Activated naive CD8-positive, alpha-beta T cell treated with anti-CD3 and anti-CD28 coated beads, Interleukin-2, amount 50 U/mL, for 16 hours (primary cell): ENCODE measurements at places on chromosomes 1 and 21.

GRCh38 chr21:38291874-38292273 lies 35.1 kb downstream of the KCNJ15 start:
- DNase-seq = no peak

GRCh38 chr1:24987424-24987823 lies 57.3 kb upstream of the RUNX3 start:
- no peak for DNase-seq

DNA sequence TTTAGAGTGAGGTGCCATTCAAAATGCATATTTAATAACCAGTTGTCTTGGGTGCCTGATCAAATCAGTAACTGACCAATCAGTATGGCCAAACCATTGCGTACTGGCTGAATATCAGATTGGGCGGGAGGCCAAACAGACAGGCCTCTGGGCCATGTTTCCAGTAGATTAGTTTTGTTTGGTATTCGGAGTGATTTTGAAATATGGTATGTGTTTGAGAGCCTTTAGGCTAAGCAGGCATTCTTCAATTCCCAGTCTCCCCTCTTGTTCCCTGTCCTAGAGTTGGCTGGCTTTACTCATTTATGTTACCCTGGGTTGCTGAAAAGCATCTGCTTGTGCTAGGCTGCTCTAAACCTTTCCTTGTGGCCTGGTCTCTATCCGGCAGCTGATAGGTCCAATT lies 80.1 kb downstream of the BACH1 start:
- DNase-seq = no peak

DNA sequence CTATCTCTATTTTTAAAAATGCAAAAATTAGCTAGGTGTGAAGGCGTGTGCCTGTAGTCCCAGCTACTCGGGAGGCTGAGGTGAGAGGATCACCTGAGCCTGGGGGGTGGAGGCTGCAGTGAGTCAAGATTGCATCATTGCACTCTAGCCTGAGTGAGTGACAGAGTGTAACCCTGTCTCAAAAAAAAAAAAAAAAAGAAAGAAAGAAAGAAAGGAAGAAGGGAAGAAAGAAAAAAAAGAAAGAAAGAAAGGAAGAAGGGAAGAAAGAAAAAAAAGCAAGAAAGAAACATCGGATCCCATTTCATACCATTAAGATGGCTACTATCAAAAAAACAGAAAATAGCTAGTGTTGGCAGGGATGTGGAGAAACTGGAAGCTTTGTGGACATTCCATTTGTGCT lies 136.8 kb upstream of the WNT4 start:
- DNase-seq = no peak

DNA sequence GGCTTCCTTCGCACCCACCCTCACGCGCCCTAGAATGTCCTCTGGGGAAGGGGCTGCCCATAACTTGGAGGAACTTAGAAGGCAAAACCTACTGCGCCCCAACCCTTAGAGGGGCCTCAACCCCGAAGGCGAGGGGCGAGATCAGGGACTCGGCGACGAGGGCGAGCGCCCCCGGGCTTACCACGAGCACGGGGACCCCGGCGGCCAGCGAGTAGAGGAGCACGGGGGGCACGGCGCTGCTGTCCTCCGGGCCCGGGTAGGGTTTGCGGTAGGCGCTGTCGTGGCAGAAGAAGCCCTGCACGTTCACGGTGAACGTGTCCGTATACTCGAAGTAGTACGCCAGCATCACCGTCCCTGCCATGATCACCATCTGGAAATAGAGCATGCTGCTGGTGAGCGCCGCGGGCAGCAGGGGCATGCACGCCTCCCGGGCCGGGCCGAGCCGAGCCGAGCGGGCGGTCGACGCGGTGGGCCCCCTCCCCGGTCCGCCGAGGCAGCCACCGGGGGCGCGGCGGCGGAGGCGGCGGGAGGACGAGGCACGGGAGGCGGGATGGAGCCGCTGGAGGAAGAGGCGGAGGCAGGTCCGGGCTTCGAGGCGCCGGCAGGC lies 304 bp downstream of the PLPPR5 start:
- DNase-seq = no peak

DNA sequence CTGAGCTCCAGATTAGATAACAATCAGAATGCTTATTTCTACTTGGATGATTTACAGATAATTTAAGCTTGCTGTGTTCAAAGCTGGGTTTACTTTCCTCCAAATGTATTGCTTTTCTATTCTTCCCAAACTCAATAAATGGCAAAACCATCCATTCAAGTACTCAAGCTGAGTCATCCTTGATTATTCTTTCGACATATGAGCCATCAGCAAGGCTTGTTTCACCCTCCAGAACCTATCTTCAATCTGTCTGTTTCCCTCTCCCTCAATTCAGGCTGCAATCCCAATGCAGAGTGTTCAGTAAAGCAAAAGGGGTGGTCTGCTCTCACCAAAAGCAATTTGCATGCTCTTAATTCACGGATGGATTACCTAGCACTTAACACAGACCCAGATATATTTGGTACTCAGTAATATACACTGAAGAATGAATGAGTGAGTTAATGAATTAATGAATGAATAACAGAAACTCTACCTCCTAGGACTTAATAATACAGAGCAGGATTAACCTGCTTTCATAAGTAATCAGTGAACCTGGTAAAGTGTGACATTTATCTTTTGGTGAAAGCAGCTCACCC lies 41.9 kb downstream of the DDR2 start:
- no peak for DNase-seq

GRCh38 chr1:212487774-212488435 lies 55.2 kb downstream of the NENF start:
- no peak for DNase-seq

DNA sequence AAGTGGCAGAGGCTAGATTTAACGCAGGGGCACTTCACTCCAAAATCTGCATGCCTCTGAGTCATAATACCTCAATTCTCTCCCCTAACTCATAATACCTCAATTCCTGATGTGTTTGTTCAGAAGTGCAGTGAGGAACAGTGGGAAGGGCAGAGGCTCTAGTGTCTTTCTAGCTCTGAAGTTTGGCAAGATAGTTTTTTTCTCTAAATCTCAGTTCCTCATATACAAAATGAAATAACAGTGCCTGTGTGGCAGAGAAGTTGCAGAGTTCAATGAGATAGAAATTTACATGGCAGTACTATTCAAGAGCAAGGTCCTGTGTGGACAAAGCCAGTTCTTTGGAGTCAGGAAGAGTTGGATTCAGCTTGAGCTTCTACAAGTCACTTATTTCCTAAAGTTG lies 9.8 kb downstream of the JUN start:
- no peak for DNase-seq

GRCh38 chr1:151222130-151222529 lies 23.8 kb downstream of the PIP5K1A start:
- no peak for DNase-seq

- no peak for DNase-seq
These were observed 28.3 kb downstream of the AJAP1 start for GRCh38 chr1:4682607-4683220.
